ENCODE measurements at places on chromosomes 16 and 17.

- DNase-seq: no peak
Observed at GRCh38 chr17:61482467-61482866, 30.2 kb downstream of the TBX4 start.

GRCh38 chr16:1428511-1428910, 2.4 kb upstream of the PERCC1 start:
- DNase-seq: no peak

- no peak for DNase-seq
Observed at GRCh38 chr16:6560306-6561100, 772.1 kb upstream of the RBFOX1 start.

DNA sequence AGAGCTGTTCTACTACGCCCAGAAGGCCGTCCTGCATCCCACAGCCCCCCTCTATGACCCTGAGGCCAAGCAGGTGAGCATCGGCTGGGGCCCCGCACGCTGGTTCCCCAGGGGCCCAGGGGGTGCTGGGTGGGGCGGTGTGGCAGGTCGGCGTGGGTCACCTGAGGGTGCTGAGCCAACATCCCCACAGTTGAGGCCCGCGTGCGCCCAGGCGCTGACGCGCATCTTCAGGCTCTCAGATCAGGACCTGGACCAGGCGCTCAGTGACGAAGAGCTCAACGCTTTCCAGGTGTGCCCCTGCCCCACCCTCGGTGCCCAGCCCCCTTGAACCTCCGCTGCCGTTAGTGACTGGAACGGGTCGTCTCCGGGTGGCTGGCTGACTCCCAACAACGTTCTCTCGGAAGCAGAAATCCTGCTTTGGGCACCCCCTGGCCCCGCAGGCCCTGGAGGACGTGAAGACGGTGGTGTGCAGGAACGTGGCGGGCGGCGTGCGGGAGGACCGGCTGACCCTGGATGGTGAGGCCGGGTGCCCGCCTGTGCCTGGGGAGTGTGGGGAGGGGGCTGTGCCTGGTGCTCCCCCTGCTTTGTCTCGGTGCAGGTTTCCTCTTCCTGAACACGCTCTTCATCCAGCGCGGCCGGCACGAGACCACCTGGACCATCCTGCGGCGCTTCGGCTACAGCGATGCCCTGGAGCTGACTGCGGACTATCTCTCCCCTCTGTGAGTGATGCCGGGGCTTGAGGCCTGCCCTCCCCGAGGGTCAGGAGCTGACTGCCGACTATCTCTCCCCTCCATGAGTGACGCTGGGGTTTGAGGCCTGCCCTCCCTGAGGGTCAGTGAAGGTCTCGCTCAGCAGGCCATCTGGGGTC, 2.8 kb downstream of the RHOT2 start:
- no peak for DNase-seq

- DNase-seq: no peak
Observed at GRCh38 chr16:54630284-54630967, 300.2 kb upstream of the IRX5 start.

GRCh38 chr17:40582328-40582901, 17.1 kb upstream of the CCR7 start:
- DNase-seq: no peak

- no peak for DNase-seq
Observed at GRCh38 chr16:635573-636205, 416 bp downstream of the METTL26 start.

GRCh38 chr17:60065867-60066266, 12.9 kb downstream of the HEATR6 start:
- DNase-seq: no peak

DNA sequence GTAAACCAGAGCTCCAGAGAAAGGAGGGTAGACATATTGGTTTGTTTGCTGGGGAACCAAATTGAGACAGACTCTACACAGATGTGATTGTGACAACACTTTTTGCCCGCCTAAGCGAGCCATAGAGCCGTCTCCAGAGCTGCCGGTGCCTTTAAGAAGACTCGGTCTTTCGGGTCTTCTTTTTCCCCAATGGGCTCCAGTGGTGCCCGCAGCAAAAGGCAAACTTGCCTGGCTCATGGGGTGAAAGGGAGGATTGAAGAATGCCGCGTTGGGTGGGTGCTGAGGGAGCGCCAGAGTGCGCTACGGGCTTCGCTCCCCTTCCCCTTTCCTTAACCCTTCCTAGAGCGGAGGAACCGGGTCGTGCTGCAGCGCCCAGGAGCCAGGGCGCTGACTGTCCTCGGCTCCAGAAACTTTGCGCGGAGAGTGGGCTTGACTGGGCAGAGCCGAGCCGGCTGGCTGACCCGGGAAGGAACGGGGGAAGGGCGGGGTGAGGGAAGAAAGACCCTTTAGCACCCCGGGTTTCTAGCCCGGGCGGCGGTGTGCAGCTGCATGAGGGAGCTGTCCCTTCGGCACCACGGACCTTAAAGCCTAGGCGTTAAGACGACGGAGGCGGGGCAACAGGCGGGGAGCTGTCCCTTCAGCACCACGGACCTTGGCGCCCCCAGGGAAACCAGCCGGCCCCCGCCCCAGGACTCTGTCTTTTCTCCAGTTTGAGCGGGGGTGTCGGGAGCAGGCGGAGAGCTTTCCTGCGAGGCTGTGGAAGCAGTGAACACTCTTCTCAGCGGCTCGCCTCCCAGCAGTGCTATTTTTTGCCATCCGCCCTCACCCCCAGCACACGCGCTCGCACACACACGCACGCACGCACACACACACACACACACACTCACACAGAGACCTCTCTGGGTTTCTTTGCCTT, at the start of gene CACNG3:
Gene CACNG3 (plus strand): TSS at position 880 of the 916 bp plus-strand sequence. CDS start 420 bp downstream, outside the sequence.
- peak; percentile 59 for DNase-seq

GRCh38 chr17:80018917-80019651, 16.6 kb downstream of the TBC1D16 start:
- DNase-seq: no peak

GRCh38 chr17:73072219-73072962, 20.1 kb downstream of the SLC39A11 start:
- no peak for DNase-seq

- DNase-seq: no peak
Observed at GRCh38 chr16:12087901-12088421, 111.4 kb downstream of the SNX29 start.
